H9 (cell line): ENCODE measurements at places on chromosomes 6 and 20.

GRCh38 chr6:47716207-47716606 is 17.8 kb downstream of the ADGRF4 start:
- no peak for DNase-seq

GRCh38 chr6:116434056-116434725 is 27.0 kb upstream of the CALHM6 start:
- no peak for DNase-seq

DNA sequence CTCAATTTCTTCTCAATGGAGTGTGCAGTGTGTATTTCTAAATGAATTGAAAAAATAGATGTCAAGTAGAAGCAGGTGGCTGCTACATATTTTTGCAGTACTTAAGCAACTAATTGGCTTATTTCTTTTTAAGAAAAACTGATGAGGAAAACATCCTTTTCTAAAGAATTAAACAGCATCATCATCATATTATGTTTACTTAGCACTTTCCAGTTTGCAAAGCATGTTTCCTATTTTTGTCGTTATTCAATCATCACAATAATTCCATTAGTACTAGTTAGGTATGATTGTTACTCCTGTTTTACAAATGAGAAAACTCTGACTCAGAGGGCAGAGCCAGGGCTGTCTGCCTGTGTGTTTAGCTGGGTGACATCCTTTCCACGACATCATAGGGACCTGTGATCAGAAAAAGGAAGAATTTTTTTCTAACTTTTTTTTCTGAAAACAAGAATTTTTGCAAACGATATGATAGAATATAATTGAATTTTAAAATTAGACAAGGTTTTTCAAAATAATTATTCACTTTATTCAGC is 22.7 kb upstream of the BMP6 start:
- no peak for DNase-seq

- peak; percentile 60 for DNase-seq
Observed at GRCh38 chr6:53728570-53729194, 63.1 kb upstream of the KLHL31 start.

- no peak for DNase-seq
Observed at GRCh38 chr20:49880177-49880576, 35.2 kb downstream of the SPATA2 start.

DNA sequence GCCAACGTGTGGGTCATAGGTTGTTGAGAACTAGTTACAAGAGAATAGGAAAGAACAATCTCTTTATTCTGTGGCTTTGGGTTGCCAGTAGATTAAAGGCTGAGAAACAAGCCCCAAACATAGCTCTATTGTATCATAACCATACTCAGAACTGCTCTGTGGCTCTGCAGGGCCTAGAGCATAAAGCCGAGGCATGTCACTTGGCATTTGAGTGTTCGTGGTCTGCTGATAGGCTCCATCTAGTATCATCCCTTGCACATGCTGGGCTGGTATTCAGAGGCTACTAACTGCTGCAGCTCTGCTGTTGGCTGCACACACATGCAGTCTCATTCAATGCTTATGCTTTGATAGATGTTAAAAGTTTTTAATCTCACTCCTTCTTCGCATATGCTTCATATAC is 157.9 kb downstream of the OGFRL1 start:
- DNase-seq: no peak

DNA sequence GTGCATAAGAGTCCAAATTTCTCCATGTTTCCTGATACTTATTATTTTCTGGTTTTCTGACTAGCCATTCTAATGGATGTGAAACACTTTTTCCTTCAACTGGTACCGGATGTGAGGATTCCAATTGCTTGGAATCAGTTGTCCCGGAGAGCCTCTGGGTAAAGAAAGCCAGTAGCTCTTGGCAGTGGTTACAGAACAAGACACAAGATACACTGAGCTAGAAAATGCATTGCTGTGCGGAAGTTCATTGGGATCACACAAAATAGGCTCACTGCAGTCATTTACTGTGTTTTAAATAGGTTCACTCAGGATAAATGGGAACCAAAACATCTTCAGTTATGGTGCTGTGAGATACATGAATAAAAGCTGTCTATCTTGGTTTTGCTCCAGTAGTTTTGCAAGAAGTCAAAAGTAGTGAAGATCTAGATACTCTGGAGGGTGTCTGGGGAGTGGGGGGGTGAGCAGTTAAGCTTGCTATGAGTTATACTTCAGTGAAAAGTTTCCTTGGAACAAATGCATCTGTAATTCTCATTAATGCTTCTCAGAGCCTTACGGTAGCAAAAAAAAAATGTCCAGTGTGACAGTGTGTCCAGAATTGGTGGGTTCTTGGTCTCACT is 54.4 kb upstream of the RNF182 start:
- DNase-seq: no peak

- no peak for DNase-seq
Observed at GRCh38 chr6:33882154-33882553, 78.4 kb upstream of the MLN start.

DNA sequence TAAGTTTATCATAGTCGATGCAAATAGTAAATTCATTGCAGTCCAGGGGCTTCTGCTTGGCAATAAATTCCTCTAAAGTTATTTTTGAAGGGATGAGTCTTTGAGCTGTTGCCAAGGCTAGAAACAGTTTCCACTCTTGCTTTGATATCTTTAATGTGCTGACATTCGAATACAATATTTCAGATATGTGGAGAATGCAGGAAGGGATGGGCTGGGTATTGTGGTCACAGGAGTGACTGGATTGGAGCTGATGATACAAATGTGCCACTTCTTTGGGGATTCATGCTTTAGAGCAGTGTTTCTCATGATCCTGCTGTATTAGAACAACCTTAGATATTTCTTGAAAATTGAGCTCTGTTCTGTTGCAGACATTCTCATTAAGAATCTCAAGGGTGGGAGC is 139.0 kb downstream of the PRDM13 start:
- no peak for DNase-seq

DNA sequence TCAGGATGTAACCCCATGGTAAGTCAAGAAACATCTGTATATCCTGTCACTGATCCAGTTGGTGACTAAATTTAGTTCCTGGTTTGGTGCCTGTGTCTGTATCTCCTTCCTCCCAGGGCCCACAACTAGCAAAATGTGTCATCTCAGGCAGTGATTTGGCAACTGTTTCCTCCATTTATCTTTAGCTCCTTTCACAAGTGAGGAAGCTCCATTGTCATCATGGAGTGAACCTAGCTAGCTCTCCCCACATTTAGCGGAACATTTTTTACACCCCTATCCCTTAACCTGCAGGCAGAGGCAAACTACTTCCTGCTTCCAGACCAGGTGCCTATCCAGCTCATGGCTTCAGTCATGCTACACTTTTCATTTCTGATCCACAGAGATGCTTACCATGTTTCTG is 99.5 kb downstream of the IPCEF1 start:
- no peak for DNase-seq

DNA sequence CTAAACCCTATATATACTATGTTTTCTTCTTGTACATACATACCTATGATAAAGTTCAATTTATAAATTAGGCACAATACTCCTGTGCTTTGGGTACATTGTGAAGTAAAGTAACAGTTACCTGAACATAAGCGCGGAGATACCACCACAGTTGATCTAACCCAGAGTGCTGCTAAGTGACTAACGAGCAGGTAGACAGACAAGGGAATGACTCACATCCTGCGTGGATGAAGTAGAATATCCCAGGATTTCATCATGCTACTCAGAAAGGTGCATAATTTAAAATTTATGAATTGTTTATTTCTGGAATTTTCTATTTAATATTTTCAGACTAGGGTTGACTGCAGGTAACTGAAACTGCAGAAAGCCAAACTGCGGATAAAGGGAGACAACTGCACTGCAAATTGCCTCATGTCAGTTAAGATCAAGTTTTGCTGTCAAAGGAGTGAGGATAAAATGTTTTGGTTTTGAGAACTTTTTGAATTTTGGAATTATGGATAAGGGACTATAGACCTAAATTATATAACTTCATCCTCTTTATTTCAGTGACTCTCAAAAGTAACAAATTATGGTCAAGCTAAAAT is 14.4 kb downstream of the MKKS start:
- DNase-seq: no peak

DNA sequence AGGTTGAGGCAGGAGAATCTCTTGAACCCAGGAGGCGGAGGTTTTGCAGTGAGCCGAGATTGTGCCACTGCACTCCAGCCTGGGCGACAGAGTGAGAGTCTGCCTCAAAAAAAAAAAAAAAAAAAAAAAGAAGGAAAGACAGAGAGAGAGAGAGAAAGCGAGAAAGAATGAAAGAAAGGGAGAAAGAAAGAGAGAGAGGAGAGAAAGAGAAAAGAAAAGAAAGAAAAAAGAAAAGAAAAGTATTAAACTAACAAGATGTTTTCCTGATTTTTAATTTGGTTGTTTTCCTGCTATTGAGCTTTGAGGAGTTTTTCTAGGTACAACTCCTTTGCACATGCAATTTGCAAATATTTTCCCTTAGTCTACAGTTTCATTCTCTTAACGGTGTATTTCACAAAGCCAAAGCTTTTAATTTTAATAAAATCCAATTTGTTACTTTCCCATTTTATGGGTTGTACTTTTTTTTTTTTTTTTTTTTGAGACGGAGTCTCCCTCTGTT is 10.8 kb upstream of the TRERF1 start:
- DNase-seq: no peak

- DNase-seq: no peak
Observed at GRCh38 chr20:17172836-17173516, 53.9 kb upstream of the PCSK2 start.

GRCh38 chr20:57387945-57388371 is 3.2 kb upstream of the RBM38 start:
- DNase-seq: no peak

DNA sequence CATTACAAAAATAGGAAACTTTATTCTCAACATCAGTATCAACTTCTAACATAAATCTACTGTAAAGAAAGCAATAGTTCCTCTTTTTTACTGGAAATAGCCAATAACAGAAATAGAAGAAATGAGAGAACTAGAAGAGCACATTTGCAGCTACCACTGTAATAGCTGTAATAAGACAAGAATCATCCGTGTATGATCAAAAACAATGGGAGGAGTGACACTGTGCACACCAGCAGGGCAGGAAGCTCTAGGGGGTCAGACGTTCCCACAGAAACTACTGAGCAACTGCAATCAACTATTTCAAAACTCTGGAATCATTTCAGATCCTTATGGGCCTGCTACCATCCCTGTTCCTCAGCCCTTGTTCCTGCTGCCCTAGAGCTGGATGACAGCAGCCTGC is 43.7 kb downstream of the NINL start:
- no peak for DNase-seq

GRCh38 chr20:10336959-10337729 is 96.9 kb downstream of the MKKS start:
- no peak for DNase-seq
